Prostate gland (tissue), 2 donors: ENCODE measurements at places on chromosomes 2 and 18.

DNA sequence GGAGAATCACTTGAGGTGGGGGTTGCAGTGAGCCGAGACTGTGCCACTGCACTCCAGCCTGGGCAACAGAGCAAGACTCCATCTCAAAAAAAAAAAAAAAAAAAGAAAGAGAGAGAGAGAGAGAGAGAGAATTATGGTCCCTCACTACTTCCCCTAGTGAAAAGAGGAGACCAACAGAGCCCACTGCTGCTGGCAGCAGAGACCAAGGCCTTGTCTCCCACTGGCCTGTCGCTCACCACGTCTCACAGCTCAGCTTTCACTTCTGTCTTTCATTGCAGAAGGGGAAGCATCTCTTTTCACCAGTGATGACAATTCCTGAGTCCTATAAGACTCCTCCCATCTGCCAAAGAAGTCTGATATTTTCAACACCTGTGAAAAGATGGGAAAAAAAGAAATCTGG lies 81.3 kb downstream of the CLHC1 start:
- H3K4me3 ChIP-seq: no peak overlapping the region
- H3K27ac ChIP-seq: no peak overlapping the region
- H3K4me1 ChIP-seq: peaks cover 2% of the 10 kb centered on the region
- no peak for DNase-seq
- H3K27me3 ChIP-seq: no peaks in the 10 kb centered on the region
- H3K36me3 ChIP-seq: no peaks in the 10 kb centered on the region

- H3K36me3 ChIP-seq: no peaks in the 10 kb centered on the region
- no peak for DNase-seq
- peak overlapping the region; percentile 6 for H3K27ac ChIP-seq
- no peaks in the 10 kb centered on the region for H3K4me1 ChIP-seq
- no peaks in the 10 kb centered on the region for H3K27me3 ChIP-seq
These were observed 22.8 kb downstream of the GLI2 start for GRCh38 chr2:120758181-120759144.

GRCh38 chr2:101159526-101159925 lies 8.3 kb upstream of the TBC1D8 start:
- no peak overlapping the region for H3K4me3 ChIP-seq
- no peaks in the 10 kb centered on the region for H3K36me3 ChIP-seq

DNA sequence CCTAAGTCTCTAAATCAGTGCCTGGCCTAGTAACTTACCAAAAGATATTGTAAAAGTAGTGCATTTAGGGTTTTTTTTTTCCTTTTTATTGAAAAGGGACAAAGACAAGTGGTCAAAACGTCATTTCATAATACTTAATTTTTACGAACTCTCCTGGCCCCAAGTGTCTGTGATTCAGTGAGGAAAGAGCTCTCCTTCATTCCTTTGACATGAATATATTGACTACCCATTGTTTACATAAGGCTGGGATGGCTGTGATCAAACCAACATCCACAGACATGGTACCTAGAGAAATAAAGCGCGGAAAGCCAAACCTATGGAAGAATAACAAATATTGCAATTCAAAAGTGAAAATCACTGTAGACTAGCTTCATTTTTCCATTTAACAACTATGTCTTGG lies 198.4 kb downstream of the BABAM2 start:
- H3K27ac ChIP-seq: no peak overlapping the region
- no peak overlapping the region for H3K4me3 ChIP-seq
- H3K27me3 ChIP-seq: no peaks in the 10 kb centered on the region
- no peak for DNase-seq
- peaks cover 7% of the 10 kb centered on the region for H3K4me1 ChIP-seq

DNA sequence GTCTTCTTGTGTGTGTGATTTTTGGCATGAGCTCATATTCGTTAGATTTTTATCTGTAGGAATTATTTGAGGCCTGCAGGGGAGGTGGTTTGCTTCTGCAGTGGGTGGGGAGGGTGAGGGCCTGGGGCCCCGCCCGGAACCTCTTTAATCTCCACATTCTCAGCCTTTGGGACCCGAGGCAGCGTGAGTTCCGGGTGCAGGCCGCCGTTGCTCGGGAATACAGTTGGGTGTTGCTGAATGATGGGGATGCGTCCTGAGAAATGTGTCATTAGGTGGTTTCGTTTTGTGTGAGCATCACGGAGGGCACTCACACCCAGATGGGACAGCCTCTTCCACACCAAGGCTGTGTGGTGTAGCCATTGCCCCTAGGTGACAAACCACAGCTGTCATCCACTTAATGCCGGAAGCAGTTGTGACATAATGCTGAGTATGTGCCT lies 13.7 kb upstream of the GAL3ST2 start:
- no peaks in the 10 kb centered on the region for H3K27me3 ChIP-seq
- H3K4me1 ChIP-seq: peaks cover 3% of the 10 kb centered on the region
- no peaks in the 10 kb centered on the region for H3K36me3 ChIP-seq

GRCh38 chr18:8801263-8801901 lies 96.0 kb downstream of the MTCL1 start:
- H3K36me3 ChIP-seq: no peaks in the 10 kb centered on the region
- no peak for DNase-seq
- no peaks in the 10 kb centered on the region for H3K27me3 ChIP-seq
- H3K4me1 ChIP-seq: no peaks in the 10 kb centered on the region
- no peak overlapping the region for H3K27ac ChIP-seq

DNA sequence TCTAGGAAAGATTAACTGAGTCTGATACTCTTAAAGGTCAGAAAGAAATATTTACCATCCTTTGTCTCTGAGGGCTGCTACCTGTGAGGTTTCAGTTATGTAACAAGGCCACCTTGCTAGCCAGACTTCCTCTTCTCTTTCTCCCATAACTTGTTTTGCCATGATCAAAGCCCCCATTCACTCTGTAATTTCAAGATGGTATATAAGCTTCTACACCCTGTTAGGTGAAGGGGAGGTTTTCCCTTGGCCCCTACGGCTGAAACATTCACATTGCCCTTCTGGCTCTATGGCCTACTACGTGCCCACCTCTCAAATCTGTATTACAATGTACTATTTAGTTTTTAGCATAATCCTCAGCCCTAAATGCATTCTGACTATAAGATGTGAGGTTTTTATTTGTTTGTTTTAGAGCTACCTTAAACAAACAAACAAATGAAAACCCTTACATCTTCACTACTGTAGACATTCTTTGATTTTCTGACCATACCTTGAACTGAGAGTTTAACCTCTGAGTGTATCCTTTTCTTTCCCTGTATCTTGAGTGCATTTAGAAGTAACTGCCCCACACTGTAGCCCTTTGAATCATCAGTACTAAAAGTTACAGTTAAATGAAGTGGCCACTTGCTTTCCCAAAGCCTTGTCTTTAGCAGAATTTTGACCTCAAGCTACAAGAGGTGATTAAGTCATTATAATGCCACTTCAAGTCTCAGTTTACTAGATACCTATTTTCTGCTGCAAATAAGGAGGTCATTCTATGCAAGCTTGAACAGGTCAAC lies 332.2 kb downstream of the SOCS6 start:
- no peak for DNase-seq
- H3K36me3 ChIP-seq: no peaks in the 10 kb centered on the region
- no peaks in the 10 kb centered on the region for H3K4me1 ChIP-seq
- no peak overlapping the region for H3K27ac ChIP-seq
- H3K4me3 ChIP-seq: no peak overlapping the region

DNA sequence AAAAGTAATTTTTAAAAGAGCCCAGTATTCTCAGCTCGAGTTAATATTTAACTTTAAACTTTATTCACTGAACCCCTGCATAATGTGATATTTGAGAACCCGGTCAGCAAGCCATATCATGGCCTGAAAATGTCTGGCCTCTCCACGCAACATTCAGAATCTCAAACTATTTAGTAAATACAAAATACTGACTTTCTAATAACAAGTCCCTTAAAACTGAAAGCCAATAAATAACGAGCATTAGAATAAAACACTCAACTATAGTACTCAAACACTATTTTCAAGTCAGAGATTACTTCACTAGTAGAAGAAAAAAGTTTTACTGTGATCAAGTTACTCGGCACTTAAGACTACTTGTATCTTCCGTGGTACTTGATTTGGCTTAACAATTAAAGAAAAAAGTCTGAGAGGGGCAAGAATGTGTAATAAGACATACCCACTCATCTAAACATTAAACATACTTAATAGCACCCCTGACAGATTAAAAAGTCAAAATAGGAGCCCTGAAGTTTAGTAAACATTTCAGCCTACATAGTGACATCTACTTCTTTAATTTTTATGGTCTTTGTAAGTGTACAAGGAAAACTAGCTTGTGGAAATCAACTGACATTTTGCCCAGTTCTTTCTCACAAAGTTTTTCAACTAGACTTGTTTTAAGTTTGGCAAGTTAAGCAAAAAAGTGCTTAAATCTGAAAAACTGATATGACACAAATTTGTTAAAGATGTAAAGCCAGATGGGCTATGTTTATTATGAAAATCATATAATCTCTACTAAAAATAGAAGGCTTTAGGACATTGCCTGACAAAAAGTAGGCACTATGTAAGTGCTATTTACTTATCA lies 38.2 kb downstream of the RTN4 start:
- H3K27me3 ChIP-seq: no peaks in the 10 kb centered on the region
- DNase-seq: no peak
- H3K4me3 ChIP-seq: no peak overlapping the region
- peak overlapping the region; percentile 70 for H3K27ac ChIP-seq
- peaks cover 24% of the 10 kb centered on the region for H3K4me1 ChIP-seq
- H3K36me3 ChIP-seq: no peaks in the 10 kb centered on the region

- H3K4me1 ChIP-seq: no peaks in the 10 kb centered on the region
- H3K4me3 ChIP-seq: no peak overlapping the region
- DNase-seq: no peak
- no peaks in the 10 kb centered on the region for H3K27me3 ChIP-seq
- H3K36me3 ChIP-seq: no peaks in the 10 kb centered on the region
These were observed 47.8 kb upstream of the RHOB start for GRCh38 chr2:20398956-20399567.

DNA sequence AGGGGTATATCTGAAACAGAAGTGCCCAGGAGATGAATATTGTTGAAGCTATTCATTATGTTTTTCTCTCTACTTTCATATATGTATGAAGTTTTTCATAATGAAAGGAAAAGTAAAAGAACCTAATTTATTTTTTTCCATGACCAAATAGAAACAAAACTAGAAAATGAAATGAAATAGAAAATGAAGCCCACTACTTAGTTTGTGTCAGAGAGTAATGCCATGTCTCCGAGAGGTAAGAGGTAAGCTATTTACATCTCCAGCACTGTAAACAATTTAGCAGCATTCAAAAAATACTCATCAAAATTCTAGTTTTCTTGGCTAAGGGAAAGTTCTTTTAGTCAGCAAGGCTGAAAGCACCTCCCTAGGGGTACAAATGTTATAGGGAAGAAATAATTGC lies 238.6 kb downstream of the PTH2R start:
- H3K4me1 ChIP-seq: no peaks in the 10 kb centered on the region
- H3K36me3 ChIP-seq: no peaks in the 10 kb centered on the region
- H3K4me3 ChIP-seq: no peak overlapping the region

DNA sequence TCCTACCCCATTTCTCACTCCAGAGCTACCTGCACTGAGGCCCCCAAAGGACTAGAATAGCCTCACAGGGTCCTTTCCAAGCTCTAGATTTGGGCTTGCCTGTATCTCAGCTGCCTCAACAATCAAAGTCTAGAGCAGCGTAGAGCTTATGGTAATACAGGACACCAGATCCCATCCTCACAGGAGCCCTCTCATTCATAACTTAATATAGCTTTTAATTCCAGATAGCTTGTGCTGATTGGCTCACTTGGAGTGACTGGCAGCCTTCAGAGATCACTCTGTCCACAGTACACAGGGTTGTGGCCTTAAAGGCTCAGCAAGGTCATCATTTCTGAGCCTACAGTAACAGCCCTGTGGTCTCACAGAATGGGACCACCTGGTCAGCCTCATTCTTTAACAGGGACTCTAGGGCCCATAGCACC lies 51.4 kb downstream of the ZFP36L2 start:
- no peaks in the 10 kb centered on the region for H3K27me3 ChIP-seq
- peaks cover 8% of the 10 kb centered on the region for H3K4me1 ChIP-seq
- no peak for DNase-seq
- no peak overlapping the region for H3K27ac ChIP-seq

GRCh38 chr2:7020468-7020867 lies 103.3 kb downstream of the RNF144A start:
- no peaks in the 10 kb centered on the region for H3K36me3 ChIP-seq
- no peak overlapping the region for H3K4me3 ChIP-seq
- no peaks in the 10 kb centered on the region for H3K27me3 ChIP-seq
- no peak for DNase-seq
- no peak overlapping the region for H3K27ac ChIP-seq

DNA sequence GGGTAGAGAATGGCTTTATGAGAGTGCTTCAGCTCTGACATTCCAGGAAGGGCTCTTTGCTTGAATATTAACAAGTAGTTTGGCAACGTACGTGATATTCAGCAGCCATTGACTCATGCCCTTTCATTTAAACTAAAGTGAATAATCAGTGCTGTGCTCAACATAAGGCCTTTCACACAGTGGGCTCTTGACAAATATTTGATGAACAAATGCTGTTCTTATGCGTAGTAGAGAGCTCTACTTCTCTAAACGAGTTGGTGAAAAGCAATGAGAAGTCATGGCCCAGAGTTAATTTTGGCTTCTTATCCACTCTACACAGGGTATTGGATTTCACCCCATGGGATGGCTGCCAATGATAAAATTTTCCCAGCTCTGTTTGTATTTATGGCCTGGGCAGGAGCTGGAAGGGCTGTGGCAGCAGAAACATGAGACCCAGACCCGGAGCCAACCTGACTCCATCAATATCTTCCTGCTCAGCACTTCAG lies 338.9 kb downstream of the CCDC85A start:
- DNase-seq: peak; percentile 41
- H3K27ac ChIP-seq: no peak overlapping the region
- no peaks in the 10 kb centered on the region for H3K36me3 ChIP-seq
- H3K27me3 ChIP-seq: no peaks in the 10 kb centered on the region
- no peaks in the 10 kb centered on the region for H3K4me1 ChIP-seq
- no peak overlapping the region for H3K4me3 ChIP-seq

- no peak for DNase-seq
- no peaks in the 10 kb centered on the region for H3K27me3 ChIP-seq
- no peaks in the 10 kb centered on the region for H3K36me3 ChIP-seq
- no peak overlapping the region for H3K4me3 ChIP-seq
- H3K4me1 ChIP-seq: no peaks in the 10 kb centered on the region
- no peak overlapping the region for H3K27ac ChIP-seq
These were observed 22.0 kb upstream of the ASPRV1 start for GRCh38 chr2:69983392-69983966.

DNA sequence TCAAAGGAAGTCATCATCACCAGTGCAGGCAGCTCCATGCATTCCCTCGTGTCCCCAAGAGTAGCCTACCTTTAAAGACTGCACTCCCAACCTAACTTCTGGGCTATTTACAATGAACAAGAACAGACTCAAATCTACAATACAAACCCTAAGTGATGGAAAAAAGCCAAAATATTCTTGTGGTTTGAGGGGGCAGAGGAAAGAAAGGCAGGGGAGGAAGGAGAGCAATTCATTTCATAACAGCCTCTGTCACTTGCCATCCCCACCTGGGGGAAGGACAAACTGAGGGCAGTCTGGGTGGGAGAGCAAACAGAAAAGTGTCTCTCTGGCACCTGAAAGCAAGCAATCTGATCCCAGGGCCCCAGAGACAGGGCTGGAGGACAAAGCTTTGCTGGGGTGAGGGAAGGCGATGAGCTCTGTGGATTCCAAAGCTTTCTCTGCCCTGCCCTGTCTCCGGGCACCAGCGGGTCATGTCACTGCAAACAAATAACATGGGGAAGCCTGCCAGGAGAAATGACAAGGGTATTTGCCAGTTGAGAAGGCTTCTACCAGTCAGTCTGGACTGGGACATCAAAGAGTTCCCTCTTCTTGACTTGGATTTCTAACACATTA lies 528.0 kb upstream of the TNP1 start:
- no peak overlapping the region for H3K27ac ChIP-seq
- H3K4me1 ChIP-seq: no peaks in the 10 kb centered on the region
- no peaks in the 10 kb centered on the region for H3K36me3 ChIP-seq
- no peak overlapping the region for H3K4me3 ChIP-seq

GRCh38 chr2:195613922-195614321 lies 43.1 kb upstream of the SLC39A10 start:
- H3K27ac ChIP-seq: no peak overlapping the region
- H3K4me1 ChIP-seq: no peaks in the 10 kb centered on the region
- H3K27me3 ChIP-seq: no peaks in the 10 kb centered on the region
- no peaks in the 10 kb centered on the region for H3K36me3 ChIP-seq
- H3K4me3 ChIP-seq: no peak overlapping the region
- no peak for DNase-seq
